ENCODE measurements at places on chromosomes 4 and X. TPM values are rescaled to one million over a fixed set of nuclear protein-coding genes. Genes with fewer than 3 reads are reported as not detected.

The INTS6L gene
- 2.0 TPM for total RNA-seq

DNA sequence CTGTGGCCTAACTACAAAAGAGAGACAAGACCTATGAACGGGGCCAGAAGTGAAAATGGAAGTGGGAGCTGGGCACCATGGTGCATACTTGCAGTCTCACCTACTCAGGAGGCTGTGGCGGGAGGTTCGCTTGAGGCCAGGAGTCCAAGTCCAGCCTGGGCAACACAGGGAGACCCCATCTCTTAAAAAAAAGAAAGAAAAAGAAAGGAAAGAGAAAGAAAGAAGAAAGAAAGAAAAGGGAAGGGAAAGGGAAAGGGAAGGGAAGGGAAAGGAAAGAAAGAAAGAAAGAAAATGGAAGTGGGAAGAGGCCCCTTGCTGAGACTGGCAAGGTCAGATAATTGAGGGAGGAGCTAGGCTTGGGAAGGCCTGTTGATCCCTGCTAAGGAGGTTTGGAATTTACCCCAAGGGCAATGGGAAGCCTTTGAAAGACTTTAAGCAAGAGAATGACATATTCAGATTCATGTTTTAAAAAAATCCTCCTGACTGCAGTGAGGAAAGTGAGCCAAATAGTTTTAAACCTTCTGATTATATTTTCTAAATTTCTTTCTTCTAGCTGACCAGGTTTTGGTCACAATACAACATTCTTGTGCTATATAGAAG, 17.7 kb upstream of the HERC5 start:
- DNase-seq = no peak

GRCh38 chr4:146023334-146023967, 84.8 kb upstream of the ZNF827 start:
- no peak for DNase-seq

The EDNRA gene
- total RNA-seq = 3.9 TPM

GRCh38 chrX:2889045-2889605, 40.0 kb downstream of the ARSD start:
- no peak for DNase-seq

DNA sequence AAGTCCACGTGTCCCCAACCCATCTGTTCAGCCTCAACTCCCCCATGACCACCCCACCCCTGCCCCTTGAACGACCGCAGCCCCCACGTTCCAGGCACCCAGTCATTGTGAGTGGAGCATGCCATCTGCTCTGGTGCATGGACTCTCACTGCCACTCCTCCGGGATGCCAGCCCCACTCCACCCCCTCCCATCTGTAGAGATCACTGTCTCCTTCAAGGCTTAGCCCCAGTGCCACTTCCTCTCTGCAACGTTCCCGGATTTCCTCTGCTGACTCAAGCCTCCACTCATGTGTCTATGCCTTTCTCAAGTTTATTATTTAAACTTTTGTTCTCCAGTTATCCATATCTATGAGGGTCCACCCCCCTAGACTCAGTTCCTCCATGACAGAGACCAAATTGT, 54.0 kb downstream of the MAML3 start:
- no peak for DNase-seq

DNA sequence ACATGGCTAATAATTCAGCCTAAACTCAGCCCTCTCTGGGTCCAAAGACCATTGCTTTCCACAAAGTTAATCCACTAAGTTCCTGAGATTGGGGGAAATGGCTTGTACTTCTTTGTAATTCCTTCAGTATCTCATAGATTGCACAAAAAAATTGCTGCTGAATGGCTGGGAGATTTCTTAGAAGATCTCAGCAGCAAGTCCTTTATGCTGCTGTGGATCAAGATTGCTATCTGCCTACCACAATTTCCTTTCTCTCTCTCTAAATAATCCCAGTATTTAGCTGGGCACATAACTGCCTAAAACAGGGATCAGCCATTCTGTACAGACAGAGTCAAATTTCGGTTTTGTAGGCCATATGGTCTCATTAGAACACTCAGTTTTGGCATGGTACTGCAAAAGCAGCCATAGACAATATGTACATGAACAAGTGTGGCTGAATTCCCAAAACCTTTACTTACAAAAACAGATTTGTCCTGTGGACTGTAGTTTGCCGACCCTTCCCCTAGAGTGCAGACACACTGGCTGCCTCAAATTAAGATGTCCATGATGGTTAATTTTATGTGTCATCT, 18.5 kb upstream of the HOPX start:
- no peak for DNase-seq

- no peak for DNase-seq
Observed at GRCh38 chrX:69988955-69989394, 60.8 kb downstream of the AWAT2 start.

DNA sequence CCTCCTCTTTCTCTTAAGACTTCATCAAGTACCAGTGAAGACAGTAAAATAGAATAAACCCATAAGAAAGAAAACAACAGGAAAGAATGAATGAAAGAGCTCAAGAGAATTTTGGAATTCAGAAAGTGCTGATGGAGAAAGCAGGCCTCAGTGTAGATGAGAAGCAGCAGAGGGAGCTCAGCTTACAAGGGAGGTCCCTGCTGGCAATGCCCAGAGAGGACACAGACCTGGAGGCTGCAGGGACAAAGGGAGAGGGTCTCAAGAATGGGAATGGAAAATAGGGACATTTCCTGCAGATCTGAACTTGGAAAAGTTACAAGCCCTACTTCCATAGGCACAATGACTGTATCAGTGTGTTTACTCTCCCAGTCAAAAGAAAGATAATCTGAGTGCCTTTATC, 64.5 kb upstream of the MAGEA10 start:
- DNase-seq = no peak

The DDX3X gene
- 87.6 TPM for total RNA-seq

The FAM47E gene
- total RNA-seq = 0.07 TPM

GRCh38 chr4:137203601-137204000, 328.7 kb downstream of the PCDH18 start:
- no peak for DNase-seq

The HEPH gene
- 0.65 TPM for total RNA-seq

- DNase-seq = no peak
Observed at GRCh38 chr4:165560941-165561340, 182.1 kb downstream of the CPE start.

DNA sequence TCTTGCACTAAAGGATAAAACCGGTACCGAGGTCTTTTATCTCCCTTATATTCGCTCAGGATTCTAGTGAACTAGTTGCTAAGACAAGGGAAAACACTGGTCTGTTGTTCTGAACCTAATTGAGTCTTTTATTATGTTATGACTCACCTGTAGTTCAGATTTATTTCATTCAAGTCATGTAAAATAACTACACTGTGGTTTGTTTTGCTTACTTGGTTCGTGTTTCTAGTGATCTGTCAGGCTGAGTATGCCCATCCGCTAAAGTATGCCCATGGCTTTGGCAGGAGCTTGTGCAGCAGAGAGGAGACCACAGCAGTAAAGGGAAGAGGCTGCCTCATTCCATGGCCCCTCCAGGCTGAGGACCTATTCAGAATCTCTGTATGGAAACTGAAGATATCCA, 126.1 kb downstream of the AFF1 start:
- peak; percentile 70 for DNase-seq

GRCh38 chrX:45632506-45632905, 431.8 kb upstream of the DIPK2B start:
- DNase-seq = no peak

The GPRIN3 gene
- total RNA-seq = 0.94 TPM

DNA sequence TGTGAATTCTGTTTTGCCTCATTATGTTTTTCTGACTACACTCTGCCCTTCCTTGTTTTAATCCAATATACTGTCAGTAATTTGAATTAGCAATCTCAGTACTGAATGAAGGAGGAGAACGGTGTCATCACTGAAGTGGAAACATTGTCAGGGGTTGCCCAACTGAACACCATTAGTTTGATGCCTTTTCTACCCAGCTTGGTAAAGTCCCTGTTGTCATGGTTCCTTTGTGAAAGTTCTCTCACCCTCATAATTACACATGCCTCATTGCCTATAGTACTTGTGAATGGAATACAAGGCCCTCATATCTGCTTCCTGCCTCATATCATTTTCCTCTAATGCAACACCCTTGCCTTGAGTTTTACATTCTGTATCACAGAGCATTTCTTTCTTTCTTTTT, 76.9 kb downstream of the RRAGB start:
- no peak for DNase-seq

The PDGFRA gene
- total RNA-seq = not detected

The SH2D1A gene
- total RNA-seq = not detected

GRCh38 chr4:105050896-105051295, 95.8 kb upstream of the TET2 start:
- no peak for DNase-seq

GRCh38 chr4:159352609-159353008, 249.7 kb downstream of the RAPGEF2 start:
- DNase-seq = no peak

- no peak for DNase-seq
Observed at GRCh38 chrX:1528186-1528883, 8.7 kb downstream of the P2RY8 start.

DNA sequence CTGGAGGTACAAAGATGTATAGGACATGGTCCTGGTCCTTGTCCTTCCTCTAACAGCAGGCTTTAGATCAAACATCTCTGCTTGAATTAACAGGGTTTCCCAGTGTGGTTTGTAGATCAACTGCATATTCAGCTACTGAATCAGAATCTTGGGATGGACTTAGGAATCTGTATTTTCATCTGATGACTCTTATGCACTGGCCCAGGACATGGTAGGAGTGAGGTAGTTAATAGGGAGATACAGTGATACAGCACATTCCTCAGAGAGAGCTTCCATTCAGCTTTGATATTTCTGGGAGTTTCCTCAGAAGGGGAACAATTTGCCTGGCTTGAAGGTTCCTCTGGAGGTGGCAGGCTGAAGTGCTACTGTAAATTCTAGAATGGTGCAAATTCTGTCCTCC, 203.1 kb downstream of the LARP7 start:
- DNase-seq = peak; percentile 73

The CCDC120 gene
- 4.0 TPM for total RNA-seq

The ODAPH gene
- total RNA-seq = 0.87 TPM

The ADH1B gene
- not detected for total RNA-seq

- no peak for DNase-seq
Observed at GRCh38 chr4:180422989-180423711, 1820.1 kb upstream of the TENM3 start.

DNA sequence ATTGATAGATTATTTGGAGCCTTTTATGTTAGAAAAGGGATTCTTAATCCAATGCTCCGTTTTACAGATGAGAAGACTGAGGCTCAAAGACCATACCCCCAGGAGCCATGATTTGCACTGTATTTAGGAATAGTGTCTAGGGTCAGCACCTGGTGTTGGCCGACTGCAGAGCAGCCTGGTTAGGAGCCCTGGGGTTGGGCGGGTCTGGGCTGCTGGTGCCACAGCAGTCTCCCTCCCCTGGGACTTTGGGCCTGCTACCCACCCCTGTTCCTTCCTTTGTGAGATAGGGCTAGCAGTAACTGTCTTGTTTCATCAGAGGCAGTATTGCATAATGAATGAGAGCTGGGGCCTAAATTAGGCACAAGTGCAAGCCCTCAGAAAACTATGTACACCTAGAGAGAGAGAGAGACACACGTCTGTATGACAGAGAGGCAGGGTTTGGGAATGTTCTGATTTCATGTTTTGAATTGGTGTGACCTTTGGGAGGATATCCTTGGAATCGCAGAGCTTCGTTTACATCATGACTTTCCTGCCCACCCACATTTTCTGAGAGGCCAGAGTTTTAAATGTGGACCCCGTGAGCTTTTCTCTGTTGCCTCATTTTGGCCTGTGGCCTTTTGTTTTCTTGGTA, 111.7 kb downstream of the PTTG2 start:
- DNase-seq = no peak

- no peak for DNase-seq
Observed at GRCh38 chr4:7111441-7111840, 43.6 kb upstream of the GRPEL1 start.

DNA sequence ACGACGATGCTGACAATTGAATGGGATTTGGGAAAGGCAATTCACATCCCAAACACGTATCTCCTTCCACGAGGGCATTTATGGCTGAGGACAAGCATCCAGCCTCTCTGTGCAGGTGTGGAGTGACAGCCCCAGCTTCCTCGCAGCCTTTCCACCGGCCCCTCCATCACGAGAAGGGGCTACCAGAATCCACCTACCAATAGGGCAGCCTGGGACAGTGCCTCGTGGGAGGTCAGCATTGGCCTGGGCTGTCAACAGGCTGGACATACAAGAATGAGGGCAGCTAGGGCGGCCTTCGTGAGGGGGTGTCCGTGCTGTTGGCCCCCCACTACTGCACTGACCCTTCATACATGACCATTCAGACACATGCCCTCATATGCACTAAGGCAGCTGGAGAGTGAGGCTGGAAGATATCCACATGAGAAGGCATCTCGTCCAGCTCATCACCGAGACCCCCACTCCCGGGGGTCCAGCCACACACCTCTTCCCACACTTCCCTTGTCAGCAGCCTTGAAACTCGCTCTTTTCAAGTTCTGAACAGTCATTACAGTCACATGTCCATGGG, 81.0 kb upstream of the ADRA2C start:
- no peak for DNase-seq

DNA sequence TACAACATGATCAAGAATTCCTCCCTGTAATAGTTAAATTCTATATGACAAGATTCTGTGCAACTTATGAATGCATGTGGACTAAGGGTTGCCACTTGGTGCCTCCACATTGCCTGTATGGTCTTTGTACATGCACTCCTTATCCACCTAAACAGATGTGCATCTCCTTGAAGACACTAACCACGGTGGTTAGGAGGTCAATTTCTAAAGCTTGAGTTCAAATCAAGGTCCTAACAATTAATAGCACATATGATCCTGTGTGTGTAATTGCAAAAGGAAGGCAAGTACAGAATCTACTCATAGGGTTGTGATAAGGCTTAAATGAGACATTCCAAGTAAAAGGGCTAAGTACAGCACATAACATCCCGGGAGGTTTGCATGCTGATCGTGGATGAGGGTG, 1.5 kb upstream of the IL21 start:
- DNase-seq = no peak

- no peak for DNase-seq
Observed at GRCh38 chrX:10833299-10834169, 213.1 kb upstream of the MID1 start.

GRCh38 chr4:120918788-120919187, 3.7 kb downstream of the PRDM5 start:
- no peak for DNase-seq

GRCh38 chr4:13963601-13964000, 336.1 kb upstream of the BOD1L1 start:
- no peak for DNase-seq

The IL3RA gene
- total RNA-seq = not detected

The NKRF gene
- total RNA-seq = 5.8 TPM

DNA sequence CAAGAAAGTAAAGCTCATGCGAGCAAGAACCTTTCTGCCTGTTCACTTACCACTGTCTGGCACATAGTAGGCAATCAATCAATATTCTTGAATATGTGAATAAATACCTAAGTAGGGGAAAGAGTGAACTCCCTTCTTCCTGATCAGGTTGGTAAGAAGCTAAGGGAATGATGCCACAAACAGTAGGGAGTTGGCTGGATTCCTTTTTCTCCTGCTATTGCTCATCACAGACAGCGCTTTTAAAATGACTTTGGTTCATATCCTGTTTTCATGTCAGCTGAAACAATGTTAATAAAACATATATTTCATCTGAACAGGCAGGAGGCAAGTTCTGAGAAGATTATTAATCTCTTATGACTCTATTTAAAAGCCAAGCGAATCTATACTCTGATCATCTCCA, 99.2 kb downstream of the NSUN7 start:
- DNase-seq = no peak

GRCh38 chr4:142549248-142549647, 296.9 kb downstream of the INPP4B start:
- DNase-seq = no peak

- DNase-seq = no peak
Observed at GRCh38 chr4:153518637-153519389, 52.7 kb downstream of the TMEM131L start.

Data from epithelial cell of proximal tubule (primary cell).